ENCODE measurements at places on chromosomes 1 and 21.

GRCh38 chr1:1922956-1923833, 4.1 kb upstream of the TMEM52 start:
- peak; percentile 8 for DNase-seq

DNA sequence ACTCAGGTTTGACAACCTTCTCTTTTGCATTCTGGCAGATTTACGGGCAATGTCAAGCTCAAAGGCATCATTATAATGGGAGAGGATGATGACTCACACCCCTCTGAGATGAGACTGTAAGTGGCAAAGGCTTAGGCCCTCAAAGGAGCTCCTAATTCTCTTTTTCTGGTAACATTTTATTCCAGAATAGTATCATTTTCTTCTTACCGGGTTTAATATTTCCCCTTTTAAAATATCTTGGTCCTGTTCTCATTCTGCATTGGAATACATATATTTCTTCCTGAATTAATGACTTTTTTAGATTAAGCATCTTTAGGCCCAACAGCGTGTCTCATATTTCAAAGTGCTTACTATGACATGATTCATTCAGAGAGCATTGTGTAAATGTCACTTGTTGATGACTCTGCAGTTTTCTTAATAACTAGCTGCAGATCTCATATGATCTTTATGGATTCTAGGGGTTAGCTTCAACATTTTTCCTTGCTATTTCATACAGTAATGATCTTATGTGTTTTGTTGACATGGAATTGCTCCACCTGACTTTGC, 1.7 kb downstream of the PITHD1 start:
- no peak for DNase-seq

- no peak for DNase-seq
Measured at GRCh38 chr21:40272037-40272436, 404.8 kb downstream of the PCP4 start.

GRCh38 chr1:187691439-187691838, 862.7 kb downstream of the PLA2G4A start:
- DNase-seq: no peak

DNA sequence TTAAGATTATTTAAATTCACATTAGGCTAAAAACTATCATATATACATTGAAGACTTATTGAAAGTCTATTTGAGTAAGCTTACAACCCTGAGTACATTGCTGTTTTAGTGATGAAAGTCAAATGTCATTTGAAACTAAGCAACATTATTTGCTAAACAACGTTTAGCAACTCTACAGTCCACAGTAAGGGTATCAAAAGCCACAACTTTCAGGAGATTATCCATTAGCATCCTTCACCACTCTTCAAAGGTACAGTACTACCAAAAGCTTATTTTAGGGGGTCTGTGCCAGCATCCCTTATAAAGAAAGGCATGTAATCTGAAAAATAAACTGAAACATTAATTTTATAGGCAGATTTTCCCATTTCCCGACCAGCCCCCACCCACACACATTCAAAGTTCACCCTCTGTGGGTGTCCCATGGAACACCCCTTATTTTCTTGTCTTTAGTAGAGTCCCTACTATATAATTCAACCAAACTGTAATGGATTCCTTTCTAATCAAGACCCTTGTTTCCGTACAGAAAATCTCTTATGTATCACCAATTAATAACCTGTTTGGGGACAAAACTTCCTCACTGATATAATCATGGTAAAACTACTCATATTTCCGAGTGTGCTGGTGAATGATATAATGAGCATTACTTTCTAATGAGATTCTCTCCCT, 11.0 kb downstream of the SFPQ start:
- no peak for DNase-seq

Measured in endothelial cell (in vitro differentiated cells).